ENCODE measurements at places on chromosomes 1 and 21.

DNA sequence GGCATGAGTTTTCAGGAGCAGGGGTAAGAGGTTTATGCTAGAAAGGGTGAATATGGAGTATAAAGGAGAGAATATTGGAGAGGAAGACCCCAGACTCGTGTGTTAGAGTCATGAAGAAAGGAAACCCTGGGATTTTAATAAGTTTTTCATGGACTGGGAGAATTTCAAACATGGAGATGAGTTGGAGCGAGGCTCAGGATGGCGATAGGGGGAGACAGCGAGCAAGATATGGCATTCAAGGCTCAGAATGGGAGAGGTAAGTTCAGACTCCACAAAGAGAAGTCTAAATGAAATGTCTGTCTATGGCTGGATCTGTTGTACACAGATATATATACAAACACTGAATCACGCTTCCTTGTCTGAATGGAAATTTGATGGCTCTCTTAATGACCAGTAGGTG lies 92.5 kb downstream of the LRRC40 start:
- DNase-seq: no peak

DNA sequence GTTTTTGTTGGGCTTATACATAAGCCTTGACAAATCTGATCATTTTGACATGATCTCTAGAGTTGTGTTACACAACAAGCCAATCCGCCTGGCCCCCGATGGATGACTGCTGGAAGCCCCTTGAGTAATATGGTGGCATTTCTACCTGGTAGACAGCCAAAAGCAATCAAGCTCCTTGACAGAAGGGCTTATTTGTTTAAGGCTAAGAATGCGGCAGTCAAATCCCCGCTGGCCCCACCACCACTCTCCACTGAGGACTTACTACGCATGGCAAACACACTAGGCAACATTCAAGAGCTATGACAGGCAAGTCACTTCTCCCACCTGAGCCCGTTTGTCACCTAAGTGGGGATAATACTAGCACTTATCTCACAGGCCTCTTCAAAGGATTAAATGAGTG lies 33.4 kb upstream of the C1orf198 start:
- no peak for DNase-seq

GRCh38 chr1:166159656-166160055 lies 7.1 kb downstream of the FAM78B start:
- no peak for DNase-seq

DNA sequence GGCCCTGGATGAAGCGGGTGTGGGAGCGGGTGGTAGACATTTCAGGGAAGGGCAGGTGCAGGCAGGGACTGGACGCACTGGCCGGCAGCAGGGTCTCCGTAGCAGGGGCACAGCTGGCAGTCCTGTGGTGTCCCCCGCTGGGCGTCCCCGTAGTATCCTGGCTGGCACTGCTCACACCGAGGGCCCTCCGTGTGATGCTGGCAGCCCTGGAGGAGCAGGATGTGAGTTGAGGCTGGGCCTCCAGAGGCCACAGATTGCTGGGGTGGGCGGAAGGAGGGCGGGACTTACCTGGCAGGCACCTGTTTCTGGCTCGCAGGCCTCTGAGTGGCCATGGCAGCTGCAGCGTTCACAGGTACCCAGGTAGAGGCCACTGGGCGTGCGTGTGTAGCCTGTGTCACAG lies 62.3 kb downstream of the LDLRAD2 start:
- DNase-seq: no peak

DNA sequence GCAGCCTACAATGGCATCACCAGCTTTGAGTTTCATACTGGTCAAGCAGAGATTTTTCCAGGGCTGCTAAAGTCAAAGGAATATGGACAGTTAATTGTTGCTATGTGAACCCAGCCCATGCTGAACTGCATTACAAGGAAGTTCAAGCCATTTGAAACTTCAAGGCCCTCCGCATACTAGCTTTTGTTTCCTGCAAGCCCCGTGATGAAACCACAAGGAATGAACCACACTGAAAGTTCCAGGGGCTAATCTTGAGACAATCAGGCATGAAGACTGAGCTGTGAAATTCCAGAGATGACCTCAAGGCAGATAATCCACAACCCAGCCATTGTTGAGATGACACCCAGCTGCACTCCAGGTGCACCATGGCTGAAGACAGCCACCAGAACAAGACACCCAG lies 180.8 kb downstream of the C1orf21 start:
- DNase-seq: no peak

DNA sequence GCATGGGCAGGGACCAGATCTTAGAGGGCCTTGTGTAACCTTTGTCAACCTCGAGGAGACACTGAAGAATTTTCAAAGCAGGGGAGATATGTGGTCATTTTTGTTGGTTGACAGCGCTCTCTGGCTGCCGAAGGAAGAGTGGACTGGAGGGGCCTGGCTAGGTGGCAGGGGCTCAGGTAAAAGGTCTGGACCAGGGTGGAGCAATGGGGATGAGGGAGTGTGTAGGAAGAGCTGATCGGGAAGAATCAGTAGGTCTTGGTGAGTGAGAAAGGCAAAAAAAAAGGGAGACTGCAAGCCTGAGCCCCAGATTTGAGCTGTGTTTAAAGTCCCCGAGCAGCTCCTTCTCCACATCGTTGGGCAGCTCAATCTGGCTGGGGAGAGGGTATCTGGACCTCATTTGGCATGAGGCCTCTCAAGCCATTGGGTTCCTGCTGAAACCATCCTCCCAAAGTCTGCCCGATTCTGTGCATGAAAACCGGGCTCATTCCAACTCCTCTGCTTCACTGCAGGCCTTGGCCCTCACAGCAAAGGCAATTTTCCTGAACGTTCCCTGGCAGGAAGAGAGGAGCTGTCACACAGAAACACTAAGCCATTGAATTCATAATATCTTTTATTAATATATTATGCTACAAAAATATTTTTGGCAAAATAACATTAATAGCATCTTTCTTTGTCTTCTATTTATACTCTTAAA lies 237.1 kb downstream of the TRABD2B start:
- no peak for DNase-seq

- DNase-seq: no peak
Observed at GRCh38 chr1:232223183-232223708, 406.7 kb downstream of the SIPA1L2 start.

- no peak for DNase-seq
Observed at GRCh38 chr1:56798053-56798471, 21.1 kb downstream of the FYB2 start.

- no peak for DNase-seq
Observed at GRCh38 chr1:6235296-6235677, 477 bp downstream of the ICMT start.

- DNase-seq: peak; percentile 2
Observed at GRCh38 chr1:172826096-172826741, 167.3 kb downstream of the FASLG start.

- no peak for DNase-seq
Observed at GRCh38 chr21:31252611-31253010, 91.5 kb downstream of the TIAM1 start.

DNA sequence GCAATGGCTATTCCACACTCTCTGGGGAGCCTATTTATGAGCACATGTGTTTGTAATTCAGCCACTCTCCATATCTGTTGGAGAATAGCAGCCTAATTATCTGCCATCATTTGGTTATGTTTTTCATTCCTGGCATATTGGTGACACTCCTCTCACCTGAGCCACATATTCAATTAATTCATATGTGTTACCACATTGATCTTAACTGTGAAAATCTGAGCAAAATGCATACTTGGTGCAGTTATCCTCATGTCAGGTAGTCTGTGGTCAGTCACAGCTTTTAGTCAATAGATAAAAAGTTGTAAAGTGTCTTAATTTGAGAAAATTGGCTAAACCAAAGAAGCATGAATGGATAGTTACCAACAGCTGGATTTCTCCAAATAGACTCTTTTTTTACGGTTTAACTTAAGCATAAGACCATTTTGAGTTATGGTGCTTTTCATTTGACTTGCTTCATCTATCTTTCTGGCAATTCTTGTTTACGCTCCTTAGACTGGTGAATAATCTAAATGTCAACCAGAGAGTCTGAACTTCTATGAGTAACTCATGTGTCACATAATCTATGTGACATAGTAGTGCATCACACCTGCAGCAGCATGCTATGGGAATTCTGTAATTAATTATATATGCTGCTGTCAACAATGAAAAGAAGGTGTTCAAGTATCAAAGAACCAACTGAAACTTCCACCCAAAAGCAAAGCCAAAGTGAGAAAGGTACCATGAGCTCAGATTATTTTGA lies 187.7 kb upstream of the SGIP1 start:
- no peak for DNase-seq

GRCh38 chr1:213391445-213391844 lies 340.4 kb downstream of the RPS6KC1 start:
- no peak for DNase-seq

DNA sequence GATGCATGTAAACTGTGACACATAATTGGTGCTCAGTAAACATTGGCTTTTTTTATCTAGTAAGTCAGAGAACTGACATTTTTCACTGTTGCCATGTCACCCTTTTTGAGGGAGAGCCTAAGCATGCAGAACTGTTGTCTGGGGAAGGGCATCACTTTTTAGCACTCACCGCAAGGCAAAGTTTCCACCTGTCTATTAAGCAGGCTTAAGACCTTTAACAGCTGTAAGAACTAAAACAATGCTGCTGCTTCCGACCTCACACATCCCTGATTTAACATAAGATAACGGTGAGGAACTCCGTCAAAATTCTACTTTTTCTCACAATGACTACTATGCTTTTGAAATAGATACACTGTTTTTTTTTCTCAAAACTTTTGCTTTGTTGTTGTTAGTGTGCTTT lies 554.8 kb downstream of the NUF2 start:
- no peak for DNase-seq

- DNase-seq: no peak
Observed at GRCh38 chr1:8525216-8525557, 207.3 kb downstream of the SLC45A1 start.

- no peak for DNase-seq
Observed at GRCh38 chr1:36087233-36088123, 1.2 kb upstream of the ADPRS start.

GRCh38 chr1:201426479-201427310 lies 5.2 kb upstream of the TNNI1 start:
- DNase-seq: no peak

- DNase-seq: no peak
Observed at GRCh38 chr1:21294266-21294989, 4.2 kb upstream of the ECE1 start.

DNA sequence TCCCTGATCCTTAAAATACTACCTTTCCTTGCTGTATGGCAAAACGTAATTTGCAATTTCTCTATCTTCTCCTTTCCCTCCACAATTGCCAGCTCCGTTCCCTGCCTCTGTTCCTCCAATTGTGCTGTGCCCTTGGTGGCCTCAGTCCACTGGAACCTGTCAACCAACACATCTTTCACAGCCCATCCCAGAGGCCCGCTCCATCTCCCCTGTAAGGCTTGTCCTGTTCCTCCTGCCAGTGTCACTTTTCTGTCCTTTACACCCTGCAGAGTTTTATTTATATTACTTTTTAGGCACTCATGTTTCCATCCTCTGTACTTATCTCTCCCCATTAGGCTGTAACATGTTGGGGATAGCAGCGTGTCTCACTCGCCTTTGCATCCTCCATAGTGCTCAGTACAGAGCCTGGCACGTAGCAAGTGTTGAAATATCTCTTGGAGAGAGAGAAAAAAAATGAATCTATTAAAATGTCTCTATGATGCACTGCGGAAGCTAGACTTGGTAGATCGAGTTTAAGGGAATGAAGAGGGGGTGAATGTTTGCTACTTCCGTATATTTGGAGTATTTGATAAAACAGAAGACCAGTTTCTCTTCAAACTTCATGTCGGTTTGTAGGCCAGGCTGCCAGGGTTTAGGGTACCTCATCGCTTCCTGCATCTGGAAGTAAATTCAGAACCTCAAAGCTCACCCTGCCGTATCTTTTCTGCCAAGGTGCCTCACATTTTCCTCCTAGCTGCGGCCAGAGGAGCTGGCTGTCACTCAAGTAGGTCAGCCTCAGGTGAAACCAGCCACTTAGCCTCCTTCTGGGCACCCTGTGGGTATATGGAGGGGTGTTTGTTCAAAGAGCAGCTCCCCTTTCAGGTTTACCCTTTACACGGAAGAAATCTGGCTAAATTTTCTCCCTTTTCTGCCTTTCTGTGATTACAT lies 303.8 kb downstream of the TM2D1 start:
- no peak for DNase-seq

GRCh38 chr21:34846601-34847112 lies 177.9 kb downstream of the CLIC6 start:
- no peak for DNase-seq

- DNase-seq: peak; percentile 62
Observed at GRCh38 chr1:61337981-61338848, 255.9 kb downstream of the NFIA start.
